Panc1 (cell line): ENCODE measurements at places on chromosomes 1 and 21.

- no peak for DNase-seq
These were observed 106.2 kb downstream of the NIBAN1 start for GRCh38 chr1:184867866-184868689.

DNA sequence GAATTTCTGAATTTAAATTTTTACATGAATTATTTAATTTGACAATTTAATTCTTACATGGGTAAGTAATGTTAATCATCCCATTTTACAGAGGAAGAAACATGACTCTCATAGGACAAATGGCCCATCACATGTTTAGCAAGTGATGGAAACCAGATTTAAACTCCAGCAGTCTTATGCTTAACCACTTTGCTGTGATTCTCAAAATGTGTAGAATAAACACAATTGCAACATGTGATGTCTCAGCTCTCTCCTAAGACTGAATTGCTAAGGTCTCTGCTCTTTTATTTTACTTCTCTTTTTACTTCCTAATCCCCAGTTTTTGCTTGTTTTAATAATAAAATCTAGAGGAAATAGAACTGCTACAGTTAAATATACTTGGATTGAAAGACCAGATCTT lies 42.8 kb downstream of the HS2ST1 start:
- no peak for DNase-seq

DNA sequence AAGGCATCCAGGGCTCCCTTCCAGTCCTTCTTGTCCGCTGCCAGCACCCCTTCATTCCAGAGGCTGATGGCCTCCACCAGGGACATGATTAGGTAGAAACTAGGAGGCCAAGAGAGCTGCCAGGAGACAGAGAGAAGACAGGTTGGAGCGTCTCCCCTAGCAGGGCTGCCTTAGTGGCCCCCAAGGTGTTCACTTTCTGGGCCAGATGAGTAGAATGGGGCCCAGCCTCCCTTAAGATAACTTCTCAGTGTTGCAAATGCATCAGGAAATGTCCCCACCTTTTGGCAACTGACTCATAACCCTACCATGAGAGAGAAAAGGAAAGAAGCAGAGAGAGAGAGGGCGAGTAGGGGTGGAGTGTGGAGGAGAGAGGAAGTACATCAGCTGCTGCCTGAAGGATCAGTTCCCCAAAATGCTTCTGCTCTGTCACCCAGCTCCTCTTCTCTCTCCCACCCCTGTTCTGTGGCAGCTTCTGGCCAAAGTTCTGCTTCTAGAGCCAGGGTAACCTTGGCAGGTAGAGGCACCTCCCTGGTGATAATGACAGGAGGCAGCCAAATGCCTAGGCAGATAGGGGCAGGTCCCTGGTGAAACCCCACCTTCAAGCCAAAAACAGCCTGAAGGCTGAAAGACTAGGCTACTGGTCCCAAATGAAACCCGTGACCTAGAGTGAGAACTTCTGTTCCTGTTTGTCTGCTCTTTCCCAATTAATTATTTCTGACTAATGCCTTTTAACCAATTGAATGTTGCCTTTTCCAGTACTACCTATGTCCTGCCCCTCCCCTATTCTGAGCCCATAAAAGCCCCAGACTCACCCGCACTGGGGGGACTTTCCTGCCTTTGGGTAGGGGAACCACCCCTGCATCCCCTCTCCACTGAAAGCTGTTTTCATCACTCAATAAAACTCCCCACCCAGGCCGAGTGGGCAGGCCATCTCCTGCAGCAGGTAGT lies at the start of gene NCF2:
TSS of gene NCF2 (minus strand) at position 216 of the 948 bp plus-strand sequence. CDS start at position 86, 130 bp downstream.
- no peak for DNase-seq

DNA sequence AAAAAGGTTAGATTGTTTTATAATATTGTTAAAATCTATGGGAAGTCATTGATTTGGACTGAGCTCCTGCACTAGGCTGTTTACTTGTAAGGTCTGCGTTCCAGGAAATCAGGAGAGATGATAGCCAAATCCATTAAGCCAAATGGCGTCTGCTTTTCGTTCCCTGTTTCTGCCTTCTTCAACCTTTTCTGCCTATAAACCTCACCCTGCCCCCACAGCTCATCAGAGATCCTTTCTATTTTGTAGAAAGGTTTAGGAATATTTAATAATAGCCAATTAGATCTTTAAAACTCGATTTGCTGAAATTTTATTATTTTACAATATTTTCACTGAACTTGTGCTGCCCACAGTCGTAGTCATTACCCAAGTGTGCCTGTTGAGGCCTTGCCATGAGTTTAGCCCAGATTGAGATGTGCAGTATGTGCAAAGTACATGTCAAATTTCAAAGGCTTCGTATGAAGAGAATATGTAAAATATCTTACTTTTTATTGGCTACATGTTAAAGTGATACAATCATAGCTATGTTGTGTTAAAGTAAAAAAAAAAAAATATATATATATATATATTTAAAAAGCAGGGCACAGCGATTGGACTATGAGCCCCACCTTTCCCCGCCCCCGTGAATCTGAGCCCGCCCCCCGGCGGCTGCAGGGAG lies 444 bp upstream of the IARS2 start:
- no peak for DNase-seq

DNA sequence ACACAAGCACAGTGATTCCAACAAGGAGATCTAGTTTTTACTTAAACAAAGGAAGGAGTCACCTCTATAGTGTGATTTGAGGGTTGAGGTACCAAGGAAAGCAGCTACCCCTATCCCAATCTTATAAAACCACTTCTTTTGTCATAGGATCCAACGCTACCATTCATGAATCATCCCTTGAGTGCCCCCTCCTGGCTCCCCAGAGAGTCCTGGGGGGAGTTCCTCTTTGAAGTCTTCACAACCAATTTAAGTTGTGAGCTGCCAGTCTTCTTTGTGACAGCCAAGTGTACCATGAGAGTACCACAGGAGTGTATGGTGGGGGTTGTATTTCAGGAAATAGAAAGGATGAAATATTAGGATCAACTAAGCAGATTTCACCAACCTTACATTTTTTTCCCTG lies 39.1 kb upstream of the NHLH2 start:
- no peak for DNase-seq

- no peak for DNase-seq
These were observed 57.9 kb downstream of the MIER1 start for GRCh38 chr1:66982561-66983260.
